Stimulated activated CD8-positive, alpha-beta memory T cell treated with anti-CD3 and anti-CD28 coated beads, Interleukin-4, amount 100 ng/mL, for 48 hours (primary cell): ENCODE measurements at places on chromosomes 5 and 9.

DNA sequence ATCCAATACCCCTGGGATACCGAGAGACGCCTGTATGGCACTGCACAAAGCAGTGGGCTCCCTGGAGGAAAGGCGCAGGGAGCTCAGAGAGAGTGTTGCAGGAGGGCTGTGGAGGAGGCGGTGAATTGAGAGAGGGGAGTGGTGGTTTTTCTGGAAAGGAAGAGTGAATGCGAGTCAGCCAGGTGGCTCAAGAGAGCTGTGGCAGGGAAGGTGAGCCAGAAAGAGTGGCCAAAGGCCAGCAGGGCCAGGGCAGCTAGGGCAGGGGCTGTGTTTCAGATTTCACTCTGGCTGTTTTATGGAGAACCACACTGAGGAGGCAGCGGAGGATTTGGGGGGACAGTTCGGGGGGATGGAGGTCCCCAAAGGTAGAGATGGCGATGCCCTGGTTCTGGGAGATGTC lies 13.0 kb upstream of the DAB2IP start:
- DNase-seq, result no peak

- DNase-seq, result no peak
Measured at GRCh38 chr9:124394167-124394566, 21.1 kb downstream of the PSMB7 start.

DNA sequence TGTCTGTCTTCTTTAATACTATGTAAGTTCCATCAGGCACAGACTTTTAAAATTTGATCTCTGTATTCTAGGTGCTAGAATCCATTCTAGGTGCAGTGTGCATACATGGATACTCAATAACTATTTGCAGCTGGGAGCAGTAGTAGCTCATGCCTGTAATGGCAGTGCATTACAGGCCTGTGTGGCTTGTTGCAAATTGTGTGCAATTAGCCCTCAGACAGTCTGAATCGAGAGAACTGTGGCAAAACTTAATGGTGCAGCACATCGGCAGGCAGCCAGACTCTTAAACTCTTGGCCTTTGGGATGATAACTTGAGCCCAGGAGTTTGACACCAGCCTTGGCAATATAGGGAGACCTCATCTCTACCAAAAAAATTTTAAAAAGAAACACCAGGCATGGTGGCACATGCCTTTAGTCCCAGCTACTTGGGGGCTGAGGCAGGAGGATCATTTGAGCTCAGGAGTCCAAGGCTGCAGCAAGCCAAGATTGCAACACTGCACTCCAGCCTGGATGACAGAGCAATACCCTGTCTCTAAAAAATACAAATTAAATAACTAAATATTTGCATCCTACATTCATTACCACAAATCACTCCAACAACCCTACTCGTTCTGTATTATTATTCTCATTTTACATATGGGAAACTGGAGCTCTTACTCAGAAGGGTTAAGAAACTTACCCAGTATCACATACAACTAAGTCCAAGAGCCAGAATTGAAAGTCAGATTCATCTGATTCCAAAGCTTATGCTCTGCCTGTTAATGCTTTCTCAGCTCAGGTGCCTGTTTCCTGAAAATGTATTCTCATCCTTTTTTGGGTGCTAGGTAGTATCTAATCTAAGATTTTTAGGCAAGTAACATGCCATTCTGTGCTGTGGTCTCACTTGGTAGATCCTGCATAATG lies 30.1 kb downstream of the PRKACG start:
- DNase-seq, result no peak

GRCh38 chr5:36842087-36842486 lies 34.5 kb upstream of the NIPBL start:
- DNase-seq, result no peak

- no peak for DNase-seq
Measured at GRCh38 chr9:105154723-105155191, 89.7 kb upstream of the SLC44A1 start.

GRCh38 chr5:170603109-170603508 lies 99.3 kb downstream of the KCNIP1 start:
- DNase-seq, result no peak

DNA sequence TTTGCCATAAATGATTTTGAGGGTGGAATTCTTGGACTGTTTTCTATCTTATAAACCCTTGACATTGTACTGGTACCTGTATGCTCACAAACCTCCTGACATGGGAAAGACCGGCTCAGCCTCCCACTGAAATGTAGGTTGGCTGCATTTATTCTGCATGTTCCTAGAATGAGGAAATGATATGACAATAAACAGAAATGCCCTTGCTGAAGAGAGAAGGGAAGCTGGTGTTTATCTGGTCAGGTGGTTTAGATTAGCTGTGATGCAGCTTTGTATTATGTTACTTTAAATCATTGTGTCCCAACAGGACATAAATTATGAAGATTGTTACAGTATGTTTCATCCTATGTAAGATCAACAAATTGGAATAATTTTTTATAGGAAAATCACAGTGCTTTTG lies 23.1 kb upstream of the CATSPER3 start:
- no peak for DNase-seq

GRCh38 chr5:54785729-54786591 lies 199.4 kb downstream of the ESM1 start:
- DNase-seq, result no peak

DNA sequence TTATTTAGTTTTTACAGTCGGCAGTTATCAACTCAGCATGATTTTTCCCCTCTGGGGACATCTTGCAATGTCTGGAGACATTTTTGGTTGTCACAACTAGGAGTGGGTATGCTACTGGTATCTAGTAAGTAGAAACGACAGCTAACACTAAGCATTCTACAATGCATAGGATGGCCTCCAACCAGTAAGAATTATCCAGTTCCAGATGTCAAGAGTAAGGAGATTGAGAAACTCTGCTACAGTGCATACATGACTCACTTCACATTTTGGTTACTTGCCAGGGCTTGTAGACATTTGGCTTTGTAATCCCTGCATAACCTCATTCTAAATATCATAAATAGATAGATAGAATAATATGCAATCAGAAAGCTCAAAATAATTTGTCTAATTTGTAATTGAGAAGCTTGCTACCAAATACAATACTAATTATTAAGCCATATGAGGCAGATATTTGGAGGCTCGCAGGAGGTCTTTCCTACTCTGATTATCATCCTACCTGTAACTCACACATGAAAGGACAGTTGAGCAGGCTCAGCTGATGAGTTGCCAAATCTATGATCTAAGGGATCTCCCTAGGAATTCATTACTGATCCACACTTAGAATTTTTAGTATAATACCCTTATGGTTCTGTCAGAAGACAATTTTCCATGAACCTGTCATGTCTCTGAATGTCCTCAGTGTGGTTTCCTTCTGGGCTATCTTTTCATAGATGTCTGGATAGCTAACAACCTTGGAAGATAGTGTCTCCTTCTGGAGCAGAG lies 346.9 kb upstream of the TLE4 start:
- DNase-seq, result no peak

GRCh38 chr5:68347536-68347935 lies 132.0 kb downstream of the PIK3R1 start:
- DNase-seq, result no peak

DNA sequence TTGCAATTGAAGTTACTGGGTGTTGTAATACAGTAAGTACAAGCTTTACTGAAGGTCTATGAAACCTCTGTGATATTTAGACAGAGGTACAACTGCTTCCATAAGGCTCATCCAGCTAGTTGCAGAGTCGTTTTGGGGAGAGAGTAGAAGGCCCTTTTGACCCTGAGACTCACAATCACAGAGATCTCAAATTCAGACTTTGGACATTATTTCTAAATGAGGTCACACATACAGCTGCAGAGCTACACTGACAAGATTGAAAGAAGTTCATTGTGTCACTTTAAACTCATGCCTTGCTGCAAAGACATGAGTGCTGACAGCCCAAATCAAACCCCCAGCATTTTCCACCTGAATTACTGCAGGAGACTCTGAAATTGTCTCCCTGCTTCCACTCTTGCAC lies 205.9 kb upstream of the TMEM161B start:
- DNase-seq, result no peak

- no peak for DNase-seq
Measured at GRCh38 chr9:79371948-79372555, 199.7 kb upstream of the TLE4 start.

- no peak for DNase-seq
Measured at GRCh38 chr5:23405316-23406068, 101.9 kb upstream of the PRDM9 start.

- DNase-seq, result no peak
Measured at GRCh38 chr9:134644725-134645606, 3.4 kb downstream of the COL5A1 start.

DNA sequence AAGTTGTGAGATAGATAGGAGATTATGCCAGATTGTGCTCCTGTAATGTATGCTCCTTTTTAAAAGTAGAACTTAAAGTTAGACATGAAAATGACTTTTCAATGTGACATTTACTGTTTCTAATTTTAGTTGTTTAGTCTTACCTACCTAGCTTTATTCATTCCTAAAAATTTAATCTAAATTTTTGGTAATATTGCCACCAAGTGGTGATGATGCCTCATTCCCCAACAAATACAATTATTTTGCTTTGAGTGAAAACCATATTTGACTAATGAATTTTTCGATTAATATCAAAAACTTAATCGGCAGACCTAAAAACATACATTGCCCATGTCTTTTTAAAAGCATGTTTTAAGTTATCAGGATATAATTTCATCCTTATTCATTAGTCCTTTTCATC lies 25.6 kb downstream of the PPWD1 start:
- DNase-seq, result no peak

DNA sequence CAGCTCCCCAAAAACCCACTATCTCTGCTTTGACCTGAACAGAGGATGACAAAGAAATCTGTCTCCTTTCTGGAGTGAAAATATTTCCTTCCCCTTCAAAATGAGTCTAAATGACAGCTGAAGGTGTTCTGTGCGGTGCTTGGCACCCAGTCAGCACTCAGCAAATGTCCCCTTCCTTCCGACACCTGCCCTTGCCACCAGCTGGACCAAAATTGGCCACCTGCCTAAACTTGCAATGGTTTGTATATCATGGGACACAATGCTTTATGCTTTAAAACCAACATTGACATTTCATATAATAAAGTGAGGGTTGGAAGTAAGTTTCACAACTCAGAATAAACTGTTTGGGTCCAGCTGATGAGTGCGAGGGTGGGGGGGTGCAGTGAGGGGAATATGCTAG lies 7.5 kb upstream of the TTC1 start:
- DNase-seq, result no peak

DNA sequence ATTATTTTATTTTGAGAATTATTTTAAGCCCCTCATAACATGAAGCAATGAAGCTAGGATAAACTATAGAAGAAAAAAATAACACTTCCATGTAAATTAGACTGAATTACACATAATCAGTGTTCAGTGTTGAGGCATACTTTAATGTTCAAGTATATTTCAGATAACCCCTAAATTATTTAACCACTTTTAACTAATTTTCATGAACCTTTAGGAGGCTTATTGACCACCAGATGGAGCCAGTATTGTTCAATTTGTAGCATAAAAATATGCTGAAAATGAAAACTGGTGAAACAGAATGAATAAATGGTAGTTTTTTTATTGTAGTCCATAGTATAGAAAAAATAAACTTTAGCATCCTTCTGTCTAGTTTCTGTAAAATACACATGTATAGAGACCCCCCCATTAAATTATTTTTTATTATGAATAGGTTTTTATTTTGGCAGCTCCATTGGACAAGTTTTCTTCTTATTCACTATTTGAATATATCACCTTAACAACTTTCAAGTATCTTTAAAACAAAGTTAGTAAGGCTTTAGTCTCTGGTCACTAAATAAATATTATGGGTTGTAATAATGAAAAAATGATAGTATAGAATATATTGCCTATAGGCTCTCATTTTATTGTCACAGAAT lies 190.1 kb downstream of the CWC27 start:
- DNase-seq, result no peak

DNA sequence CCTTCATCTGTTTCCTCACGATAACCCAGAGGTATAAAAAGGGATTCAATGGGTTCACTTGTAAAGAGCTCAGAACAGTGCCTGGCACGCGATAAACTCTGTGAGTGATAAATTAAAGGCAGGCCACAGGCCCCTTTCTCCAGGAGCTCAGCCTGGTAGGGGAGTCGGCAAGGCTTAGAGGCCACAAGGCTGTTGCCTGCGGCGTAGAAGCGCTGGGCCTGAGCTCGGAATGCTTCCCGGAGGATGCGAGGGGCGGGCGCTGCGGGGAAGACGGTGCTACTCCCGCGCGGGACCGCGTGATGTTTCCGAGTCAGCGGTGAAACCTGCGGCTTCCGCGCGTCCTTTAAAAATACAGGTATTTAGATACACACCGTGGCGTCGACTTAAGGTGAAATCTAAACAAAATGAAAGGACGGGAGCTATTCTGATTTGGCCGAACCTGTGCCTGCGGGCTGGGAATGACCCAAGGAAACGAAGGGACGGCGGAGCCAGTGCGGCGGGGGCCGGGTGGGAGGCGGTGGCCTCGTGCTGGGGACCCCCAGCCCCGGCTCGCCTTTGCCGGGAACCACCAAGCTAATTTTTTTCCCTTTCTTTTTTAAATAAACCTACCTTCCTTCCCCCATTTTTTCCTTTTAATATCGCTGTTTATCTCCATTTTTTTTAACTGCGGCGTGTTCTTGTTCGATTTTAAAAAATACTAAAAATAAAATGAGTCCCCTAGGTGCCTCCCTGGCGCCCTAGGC lies 6.2 kb downstream of the NKX2-5 start:
- DNase-seq, result no peak

GRCh38 chr5:123720955-123721354 lies 209.0 kb downstream of the CSNK1G3 start:
- DNase-seq, result no peak

DNA sequence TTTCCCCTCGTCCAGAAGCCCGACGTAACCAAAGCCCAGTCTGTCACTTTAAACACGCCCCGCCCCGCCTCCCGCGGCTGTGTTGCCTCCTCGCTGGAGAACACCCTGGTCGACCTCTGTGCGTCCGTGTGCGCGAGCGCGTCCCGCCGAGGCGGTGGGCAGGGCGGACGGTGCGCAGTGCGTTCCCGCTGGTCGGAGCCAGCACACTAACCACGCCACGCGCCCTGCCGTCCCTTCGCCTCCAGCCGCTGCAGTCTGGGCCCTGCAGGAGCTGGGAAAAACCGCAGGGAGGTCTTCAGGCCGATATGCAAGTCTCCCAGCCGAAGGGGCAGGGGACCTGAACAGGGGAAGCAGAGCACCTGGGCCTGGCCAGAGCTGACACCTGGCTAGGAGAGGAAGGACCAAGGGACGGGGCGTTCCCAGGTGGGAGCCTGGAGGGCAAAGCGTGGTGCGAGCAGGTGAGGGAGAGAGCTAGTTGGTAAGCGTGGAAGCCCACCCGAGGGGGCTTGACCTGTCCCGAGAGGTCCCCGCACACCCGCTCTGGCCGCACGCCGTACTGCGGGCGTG lies 1.3 kb upstream of the PHPT1 start:
- DNase-seq, result peak; percentile 91

- no peak for DNase-seq
Measured at GRCh38 chr9:83304686-83305085, 233.5 kb downstream of the FRMD3 start.

- no peak for DNase-seq
Measured at GRCh38 chr5:34483442-34484033, 172.6 kb upstream of the RAI14 start.

- no peak for DNase-seq
Measured at GRCh38 chr5:119373449-119373858, 17.6 kb downstream of the TNFAIP8 start.

GRCh38 chr5:56696900-56697299 lies 118.4 kb upstream of the MAP3K1 start:
- no peak for DNase-seq

GRCh38 chr5:96721351-96721977 lies 59.3 kb downstream of the CAST start:
- no peak for DNase-seq
